ENCODE measurements at places on chromosomes 4 and X. TPM values are rescaled to one million over a fixed set of nuclear protein-coding genes. Genes with fewer than 3 reads are reported as not detected.

CLNK gene
- total RNA-seq, result not detected

PCDH7 gene
- not detected for total RNA-seq

TSC22D3 gene
- 54.8 TPM for total RNA-seq

HERC5 gene
- 30.2 TPM for total RNA-seq

PDCL2 gene
- total RNA-seq, result not detected

PTTG2 gene
- 1.8 TPM for total RNA-seq

FAM156B gene
- total RNA-seq, result 16.3 TPM

BTK gene
- 0.23 TPM for total RNA-seq

BEND2 gene
- not detected for total RNA-seq

LRCH2 gene
- total RNA-seq, result not detected

SPON2 gene
- 14.9 TPM for total RNA-seq

TCEAL6 gene
- not detected for total RNA-seq

SERTM2 gene
- total RNA-seq, result not detected

SMIM14 gene
- 2.0 TPM for total RNA-seq

Data from activated CD8-positive, alpha-beta T cell treated with anti-CD3 and anti-CD28 coated beads, Interleukin-2, amount 10 ng/mL, durations not matched to agents 7 days and 5 days (primary cell).